ENCODE measurements at places on chromosomes 13 and 19. TPM values are rescaled to one million over a fixed set of nuclear protein-coding genes. Genes with fewer than 3 reads are reported as not detected.

The SMIM44 gene
- total RNA-seq = not detected

The CTU1 gene
- 12.2 TPM for total RNA-seq

The RYR1 gene
- total RNA-seq = 0.13 TPM

The ZNF729 gene
- total RNA-seq = not detected

The C19orf18 gene
- total RNA-seq = 0.13 TPM

The ZNF418 gene
- total RNA-seq = 7.7 TPM

The PGLYRP1 gene
- not detected for total RNA-seq

The C2CD4C gene
- under 0.01 TPM for total RNA-seq

The CCNA1 gene
- 1.3 TPM for total RNA-seq

The MYH14 gene
- total RNA-seq = 0.89 TPM

The JSRP1 gene
- total RNA-seq = 0.16 TPM

The TRAPPC2B gene
- total RNA-seq = 12.2 TPM

The ZNF776 gene
- 8.0 TPM for total RNA-seq

The PCDH8 gene
- total RNA-seq = not detected

The SIGLEC10 gene
- not detected for total RNA-seq

The FBXO27 gene
- 7.3 TPM for total RNA-seq

Measured in mesangial cell (primary cell).